Stimulated activated CD4-positive, alpha-beta T cell treated with anti-CD3 and anti-CD28 coated beads, TNF-alpha, amount 100 ng/mL, for 4 hours (primary cell): ENCODE measurements at places on chromosomes 12 and 14.

GRCh38 chr12:64992116-64992515, 129.0 kb downstream of the WIF1 start:
- no peak for DNase-seq

- DNase-seq, result no peak
Measured at GRCh38 chr12:103558879-103559278, 28.2 kb upstream of the STAB2 start.

GRCh38 chr12:93379981-93380361, 2.2 kb downstream of the NUDT4 start:
- no peak for DNase-seq

DNA sequence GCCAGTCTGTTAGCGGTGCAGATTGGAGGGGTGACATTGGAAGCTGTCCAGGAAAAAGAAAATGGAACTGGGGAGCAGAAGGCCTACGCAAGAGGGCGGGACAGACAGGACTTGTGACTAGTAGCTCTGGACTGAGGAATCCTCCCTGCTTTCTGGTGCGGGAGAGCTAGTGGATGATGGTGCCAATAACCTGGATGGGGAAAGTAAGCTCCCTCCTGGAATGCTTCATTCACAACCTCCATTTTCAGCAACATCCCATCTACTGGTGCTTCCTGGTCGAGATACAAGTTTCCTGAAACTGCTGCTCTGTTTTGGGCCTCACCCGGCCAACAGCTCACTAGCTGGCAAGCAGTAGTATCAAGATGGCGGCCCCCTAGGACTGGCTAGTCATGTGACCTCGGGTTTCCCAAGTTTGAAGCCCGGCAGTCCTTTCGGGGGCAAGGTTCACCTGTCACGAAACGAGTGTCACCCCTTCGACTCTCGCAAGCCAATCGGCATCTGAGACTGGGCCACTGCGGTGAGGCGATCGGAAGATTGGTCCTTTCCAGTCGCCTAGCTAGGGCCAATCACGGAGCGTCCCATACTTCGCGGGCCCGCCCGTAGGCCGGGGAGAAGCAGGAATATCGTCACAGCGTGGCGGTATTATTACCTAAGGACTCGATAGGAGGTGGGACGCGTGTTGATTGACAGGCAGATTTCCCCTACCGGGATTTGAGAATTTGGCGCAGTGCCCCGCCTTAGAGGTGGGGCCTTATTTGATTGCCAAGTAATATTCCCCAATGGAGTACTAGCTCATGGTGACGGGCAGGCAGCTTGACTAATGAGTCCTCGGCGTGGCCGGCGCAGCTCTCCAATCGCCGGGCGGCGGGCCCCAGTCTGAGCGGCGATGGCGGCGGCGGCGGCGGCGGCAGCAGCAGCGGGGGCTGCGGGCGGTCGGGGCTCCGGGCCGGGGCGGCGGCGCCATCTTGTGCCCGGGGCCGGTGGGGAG, at the start of gene PABPN1:
TSS of gene PABPN1 (plus strand) at position 874 of the 988 bp plus-strand sequence. CDS start at position 887, 13 bp downstream.
- peak; percentile 96 for DNase-seq

GRCh38 chr14:90883197-90883596, 67.0 kb upstream of the TTC7B start:
- no peak for DNase-seq

- DNase-seq, result no peak
Measured at GRCh38 chr12:119020406-119021360, 39.3 kb downstream of the SRRM4 start.

- no peak for DNase-seq
Measured at GRCh38 chr14:103302966-103303365, 31.1 kb upstream of the EIF5 start.

DNA sequence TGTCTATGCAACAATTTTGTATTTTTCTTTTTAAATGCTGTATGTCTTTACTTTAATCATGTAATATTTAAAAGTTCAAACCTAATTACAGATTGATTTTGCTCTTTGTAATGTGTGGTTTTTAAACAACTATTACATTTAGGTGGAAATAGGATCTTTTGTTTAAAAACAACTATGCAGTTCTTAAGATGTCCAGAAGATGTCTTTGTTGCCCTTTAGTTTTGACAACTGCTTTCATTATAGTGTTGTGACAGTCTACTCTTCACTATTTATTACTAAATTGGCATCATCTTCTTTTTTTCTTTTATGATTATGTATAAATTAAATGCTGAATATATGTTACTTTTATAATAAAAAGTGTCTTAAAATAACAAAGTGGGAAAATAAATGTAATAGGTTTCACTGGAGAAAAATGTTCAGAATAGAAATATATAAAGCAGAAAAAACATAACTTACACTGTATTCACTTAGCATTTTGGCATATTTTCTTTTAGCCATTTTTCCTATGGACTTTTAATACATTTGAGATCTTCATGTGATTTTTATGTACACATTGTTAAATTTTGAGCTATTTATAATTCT, 27.1 kb upstream of the PCNX4 start:
- no peak for DNase-seq

DNA sequence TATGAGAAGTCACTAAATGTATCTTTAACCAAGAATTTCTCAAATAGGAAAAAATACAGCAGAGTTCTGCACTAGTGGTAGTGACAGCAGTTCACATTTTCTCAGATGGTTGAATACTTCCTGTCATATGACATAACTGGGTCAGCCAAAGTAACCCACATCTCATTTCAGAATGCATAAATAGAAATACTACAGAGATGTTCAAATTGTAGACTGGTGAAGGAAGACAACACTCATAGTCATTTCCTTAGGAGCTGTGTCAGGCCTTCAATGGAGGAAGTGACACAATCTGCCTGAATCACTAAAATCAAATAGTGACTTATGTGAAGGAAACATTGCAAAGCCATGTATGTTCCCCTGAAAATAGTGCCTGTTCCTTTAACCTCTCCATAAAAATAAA, 32.4 kb downstream of the FERMT2 start:
- DNase-seq, result peak; percentile 5

- DNase-seq, result no peak
Measured at GRCh38 chr12:2493086-2493485, 301.7 kb upstream of the FKBP4 start.

- no peak for DNase-seq
Measured at GRCh38 chr12:89262855-89263552, 89.3 kb downstream of the DUSP6 start.

DNA sequence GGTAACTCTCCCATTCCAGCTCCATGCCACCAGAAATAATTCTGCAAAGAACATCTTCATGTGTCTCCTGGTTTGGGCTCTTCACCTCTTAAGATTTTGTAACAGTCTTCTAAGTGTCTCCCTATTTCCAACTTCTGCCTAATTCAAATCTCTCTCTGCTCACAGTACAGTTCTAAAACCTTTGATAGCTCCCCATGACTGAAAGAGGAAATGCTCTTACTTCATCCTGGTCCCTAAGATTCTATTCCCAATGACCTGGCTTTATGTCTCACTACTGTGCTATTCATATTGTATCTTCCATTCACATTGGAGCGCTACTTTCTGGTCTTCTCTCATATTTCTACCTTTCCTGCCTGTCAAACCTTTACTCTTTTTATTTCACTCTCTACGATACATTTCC, 1.6 kb downstream of the AMN1 start:
- no peak for DNase-seq

DNA sequence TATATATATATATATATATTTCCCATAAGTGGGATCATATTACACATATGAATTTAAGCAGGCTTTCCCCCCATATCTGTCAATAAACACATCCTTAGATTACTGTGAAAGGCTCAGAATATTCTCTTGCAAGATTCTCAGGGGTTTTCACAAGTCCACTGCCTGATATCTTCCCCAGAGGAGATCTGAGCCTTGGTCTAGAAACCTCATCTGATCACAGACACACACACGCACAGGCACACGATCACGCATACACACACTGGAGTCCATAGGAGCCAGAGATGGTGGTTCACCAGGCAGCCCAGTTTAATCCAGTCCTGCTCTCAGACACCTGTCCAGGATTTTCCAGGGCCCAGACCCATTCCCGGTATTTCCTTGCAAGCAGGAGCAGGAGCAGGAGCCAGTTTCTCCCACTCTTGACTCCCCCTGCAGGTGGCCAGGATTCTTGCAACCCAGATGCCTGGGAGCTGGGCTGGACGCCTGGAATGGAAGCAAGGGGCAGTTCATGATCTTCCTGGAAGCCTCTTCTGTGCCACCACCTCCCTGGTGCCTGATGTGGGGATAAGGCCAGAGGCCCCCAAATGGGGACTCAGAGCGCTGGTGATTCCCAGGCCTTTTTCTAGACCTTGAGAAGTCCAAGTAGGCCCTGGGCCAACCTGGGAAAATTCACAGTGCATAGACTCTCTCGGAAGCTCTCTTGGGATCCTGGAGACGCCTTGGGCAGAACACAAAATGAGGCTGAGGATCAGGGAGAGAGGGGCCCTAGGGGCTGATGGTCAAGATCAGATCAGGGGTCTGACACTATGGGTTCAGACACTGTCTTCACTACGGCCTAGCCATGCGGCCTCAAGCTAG, 16.5 kb upstream of the KRT78 start:
- DNase-seq, result no peak

DNA sequence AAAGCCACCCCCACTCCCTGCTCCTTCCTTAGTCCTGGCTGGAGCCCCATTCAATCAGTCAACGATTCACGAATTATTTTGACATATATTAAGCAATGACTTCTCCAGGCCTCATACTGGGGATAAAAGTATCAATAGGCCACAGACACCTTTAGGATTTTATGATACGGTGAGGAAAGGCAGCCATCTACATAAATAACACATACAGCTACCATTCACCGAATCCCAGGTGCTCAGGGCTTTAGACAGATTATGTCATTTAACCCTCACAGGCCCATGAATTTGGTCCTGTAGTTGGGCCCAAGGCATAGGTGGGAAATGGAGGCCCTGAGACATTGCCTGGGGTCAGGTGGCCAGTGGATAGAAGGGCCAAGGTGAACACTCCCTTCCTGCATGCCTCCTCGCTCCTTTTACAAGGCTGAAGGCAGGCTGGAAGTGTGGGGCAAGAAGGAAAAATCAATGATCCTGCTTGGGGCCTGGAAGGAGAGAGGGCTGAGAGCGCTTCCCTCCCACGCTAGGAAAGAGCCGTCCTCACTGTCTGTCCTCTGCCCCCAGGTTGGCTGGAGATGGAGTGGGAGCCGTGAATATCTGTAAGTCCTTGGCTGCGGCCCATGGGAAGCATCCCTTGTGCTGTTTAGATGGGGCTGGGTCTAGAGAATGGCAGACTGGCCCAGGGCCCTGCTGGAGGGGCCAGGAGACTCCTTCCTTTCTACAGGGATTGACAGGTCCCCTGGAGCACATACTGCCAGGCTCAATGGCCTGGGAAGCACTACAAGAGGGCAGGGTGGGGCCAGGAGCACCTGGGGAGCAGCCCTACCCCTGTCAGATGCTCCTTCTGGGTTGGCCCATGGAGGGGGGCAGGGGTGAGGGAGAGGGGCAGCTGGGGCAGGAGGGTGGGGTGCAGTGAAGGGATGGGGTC, 14.8 kb downstream of the KRT7 start:
- no peak for DNase-seq

DNA sequence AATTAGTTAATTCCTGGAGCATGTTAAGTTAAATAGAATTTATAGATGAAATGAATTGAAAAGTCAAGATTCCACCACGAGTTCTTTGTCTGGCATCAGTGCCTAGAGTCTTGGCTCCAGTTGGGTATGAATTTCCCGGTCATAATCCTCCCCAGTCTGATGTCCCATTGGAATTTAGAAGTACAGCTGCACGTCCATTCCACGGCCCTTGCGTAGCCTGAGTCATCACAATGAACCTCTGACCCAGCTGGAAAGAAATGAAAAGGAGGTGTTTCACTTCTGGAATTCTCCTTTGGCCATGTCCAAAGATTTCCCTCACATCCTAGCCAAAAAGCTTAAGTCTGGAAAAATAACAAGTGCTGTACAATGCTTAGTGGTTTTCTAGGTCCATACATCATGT, 122.7 kb downstream of the KICS2 start:
- DNase-seq, result no peak

- DNase-seq, result no peak
Measured at GRCh38 chr12:659090-659683, 4.1 kb downstream of the NINJ2 start.

- DNase-seq, result no peak
Measured at GRCh38 chr12:132256646-132257045, 72.7 kb downstream of the GALNT9 start.

DNA sequence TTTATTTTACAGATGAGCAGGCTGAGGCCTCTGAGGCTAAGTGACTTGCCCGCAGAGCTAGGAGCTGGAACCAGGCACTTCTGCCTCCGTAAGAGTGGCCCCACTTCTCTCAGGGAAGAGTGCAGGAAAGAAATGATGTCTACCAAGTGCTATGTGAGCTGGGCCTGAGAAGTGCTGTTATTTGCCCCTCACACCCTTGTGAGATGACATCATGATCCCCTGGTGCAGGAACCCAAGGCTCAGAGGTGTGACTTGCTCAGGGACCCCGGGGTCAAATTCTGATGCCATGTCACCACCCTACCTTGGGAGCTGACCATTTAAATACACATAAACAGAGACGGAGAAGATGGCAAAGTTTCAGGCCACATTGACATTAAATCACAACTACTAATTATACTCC, 63.7 kb upstream of the DDX11 start:
- no peak for DNase-seq

DNA sequence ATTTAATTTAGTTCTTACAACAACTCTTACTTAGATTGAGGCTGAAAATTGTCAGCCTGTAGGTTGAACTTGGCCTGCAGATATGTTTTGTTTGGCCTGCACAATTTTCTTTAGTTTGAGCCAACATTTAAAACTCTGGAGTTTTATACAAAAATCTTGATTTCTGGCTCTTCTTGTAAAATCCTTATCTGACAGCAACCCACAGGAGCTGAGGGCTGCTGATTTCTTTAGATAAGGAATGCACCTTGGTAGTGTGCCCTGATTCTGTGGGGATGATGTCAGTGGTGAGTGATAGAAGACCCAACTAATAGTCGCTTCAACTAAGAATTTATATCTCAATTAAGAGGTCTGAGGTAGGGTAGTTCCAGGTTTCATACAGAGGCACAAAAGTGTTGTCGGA, 49.5 kb downstream of the SOCS2 start:
- DNase-seq, result no peak

DNA sequence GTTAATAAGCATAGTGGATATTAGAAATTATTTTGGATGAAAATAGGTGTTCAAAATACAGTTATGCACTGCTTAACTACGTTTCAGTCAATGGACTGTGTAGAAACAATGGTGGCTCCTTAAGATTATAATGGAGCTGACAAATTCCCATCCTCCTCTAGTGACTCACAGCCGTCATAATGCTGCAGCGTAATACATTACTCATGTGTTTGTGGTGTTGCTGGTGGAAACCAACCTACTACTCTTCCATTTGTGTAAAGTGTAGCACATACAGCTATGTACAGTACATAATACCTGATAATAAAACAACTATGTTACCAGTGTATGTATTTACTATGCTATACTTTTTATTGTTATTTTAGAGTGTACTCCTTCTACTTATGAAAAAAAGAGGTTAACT, 111.2 kb upstream of the TMCC3 start:
- DNase-seq, result no peak

DNA sequence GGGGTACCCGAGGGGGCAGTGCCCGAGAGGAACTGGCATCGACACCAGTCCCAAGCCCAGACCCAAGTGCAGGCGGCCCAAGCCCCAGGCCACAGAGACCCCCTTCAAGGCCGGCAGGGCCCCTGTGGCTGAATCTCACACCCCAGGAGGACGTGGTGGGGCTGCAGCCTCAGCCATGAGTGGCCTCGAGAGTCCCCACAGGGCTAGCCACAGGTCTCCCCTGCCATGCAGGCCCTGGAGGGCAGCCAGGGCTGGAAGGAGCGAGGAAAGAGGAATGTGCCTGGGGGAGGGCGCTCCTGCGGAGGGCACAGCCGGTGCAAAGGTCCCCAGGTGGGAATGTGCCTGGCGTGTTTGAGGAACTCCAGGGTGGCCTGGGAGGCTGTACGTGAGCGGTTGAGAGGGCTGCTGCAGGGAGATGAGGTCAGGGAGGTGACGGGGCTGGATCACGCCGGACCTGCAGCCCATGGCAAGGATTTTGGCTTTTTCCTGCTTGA, 86.1 kb downstream of the NCOR2 start:
- no peak for DNase-seq
